ENCODE measurements at places on chromosomes 2 and 18.

GRCh38 chr2:74514368-74515270, at the start of gene TLX2:
Gene TLX2 (plus strand): TSS chr2:74514450. CDS start chr2:74514807, 357 bp downstream.
- DNase-seq = peak; percentile 48

GRCh38 chr2:168201584-168202116, 45.7 kb downstream of the STK39 start:
- no peak for DNase-seq

DNA sequence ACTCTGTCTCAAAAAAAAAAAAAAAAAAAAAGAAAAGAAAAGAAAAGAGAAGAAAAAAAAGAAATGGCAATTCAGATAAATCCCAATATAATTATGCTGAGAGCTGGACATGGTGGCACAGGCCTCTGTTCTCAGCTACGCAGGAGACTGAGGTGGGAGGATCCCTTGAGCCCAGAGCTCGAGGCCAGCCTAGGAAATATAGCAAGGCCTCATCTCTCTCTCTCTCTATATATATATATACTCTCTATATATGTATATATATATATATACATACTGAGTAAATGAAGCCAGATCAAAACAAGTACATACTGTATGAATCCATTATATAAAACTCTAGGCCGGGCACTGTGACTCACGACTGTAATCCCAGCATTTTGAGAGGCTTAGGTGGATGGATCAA, 30.6 kb upstream of the MYCN start:
- no peak for DNase-seq

DNA sequence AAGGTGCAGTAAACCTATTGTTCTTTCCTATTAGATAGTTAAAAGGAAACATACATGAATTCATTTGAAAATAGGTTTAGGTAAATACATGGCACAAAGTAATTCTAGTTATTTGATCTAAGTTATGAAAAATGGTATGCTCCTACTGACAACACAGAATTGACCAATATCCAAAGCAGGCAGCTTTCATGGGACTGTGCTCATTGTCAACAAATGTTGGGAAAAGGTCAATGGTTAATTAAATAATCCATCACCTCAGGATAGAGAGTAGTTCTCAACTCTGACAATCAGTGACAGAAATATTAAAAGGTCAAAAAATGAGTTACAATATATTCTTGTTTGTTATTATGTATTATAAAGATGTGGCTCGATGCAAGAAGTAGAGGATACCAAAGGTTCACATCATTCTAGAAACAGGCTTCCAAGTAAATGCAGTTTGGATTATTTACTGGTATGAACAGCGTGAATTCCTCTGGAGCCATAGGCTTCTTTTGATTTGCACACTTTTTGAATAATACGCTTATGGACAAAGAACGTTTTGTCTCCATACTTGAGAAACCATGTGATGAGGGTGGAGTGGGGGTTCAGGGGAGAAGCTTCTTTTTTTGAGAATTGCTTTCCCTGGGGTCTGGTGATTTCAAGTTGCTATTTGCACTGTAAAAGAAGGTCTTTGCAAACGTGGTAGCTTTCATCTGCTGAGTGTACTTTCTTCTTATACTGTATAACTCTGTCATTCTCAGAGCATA, 422.0 kb upstream of the ZEB2 start:
- no peak for DNase-seq

- DNase-seq = no peak
These were observed 1.4 kb downstream of the GMPPA start for GRCh38 chr2:219500135-219500534.

DNA sequence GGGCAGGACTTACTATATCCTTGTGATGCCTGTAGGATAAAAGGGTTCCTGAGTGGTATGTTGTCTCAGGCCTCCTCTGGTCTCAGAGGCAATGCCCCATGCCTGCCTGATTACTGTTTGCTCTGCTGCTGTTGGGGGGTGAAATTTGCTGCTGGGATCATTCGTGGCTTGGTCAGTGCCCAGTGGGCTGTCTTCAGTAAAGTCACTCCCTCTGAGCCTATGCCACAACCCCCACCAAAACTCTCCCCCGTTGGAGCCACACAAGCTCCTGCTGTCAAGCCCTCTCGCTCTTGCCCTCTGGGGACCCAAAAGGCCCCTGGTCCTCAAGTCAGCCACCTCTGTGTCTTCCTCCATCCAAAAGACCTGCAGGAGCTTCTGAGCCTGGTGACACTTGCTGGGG, 38.6 kb upstream of the TGIF1 start:
- DNase-seq = no peak

- no peak for DNase-seq
These were observed 227.6 kb upstream of the ETAA1 start for GRCh38 chr2:67169417-67170140.

- DNase-seq = peak; percentile 20
These were observed 575 bp downstream of the ATL2 start for GRCh38 chr2:38376346-38377049.

GRCh38 chr2:235240574-235240973, 253.3 kb upstream of the AGAP1 start:
- no peak for DNase-seq

GRCh38 chr2:86081724-86082123, 24.0 kb downstream of the POLR1A start:
- no peak for DNase-seq

All from NCI-H2227 treated with DMSO at 0.1 percent for 48 hours (cell line).